T-cell (primary cell): ENCODE measurements at places on chromosomes 6 and 20.

GRCh38 chr6:164396071-164397047 is 913.0 kb downstream of the C6orf118 start:
- DNase-seq, result no peak
- no peaks in the 10 kb centered on the region for H3K4me1 ChIP-seq
- H3K36me3 ChIP-seq, result no peaks in the 10 kb centered on the region
- H3K27me3 ChIP-seq, result no peaks in the 10 kb centered on the region
- H3K27ac ChIP-seq, result no peak overlapping the region

- H3K4me3 ChIP-seq, result no peak overlapping the region
- H3K4me1 ChIP-seq, result no peaks in the 10 kb centered on the region
- DNase-seq, result no peak
- peaks cover 47% of the 10 kb centered on the region for H3K36me3 ChIP-seq
- peak overlapping the region; percentile 44 for H3K27ac ChIP-seq
These were observed 66.0 kb downstream of the UBR2 start for GRCh38 chr6:42629845-42630244.

DNA sequence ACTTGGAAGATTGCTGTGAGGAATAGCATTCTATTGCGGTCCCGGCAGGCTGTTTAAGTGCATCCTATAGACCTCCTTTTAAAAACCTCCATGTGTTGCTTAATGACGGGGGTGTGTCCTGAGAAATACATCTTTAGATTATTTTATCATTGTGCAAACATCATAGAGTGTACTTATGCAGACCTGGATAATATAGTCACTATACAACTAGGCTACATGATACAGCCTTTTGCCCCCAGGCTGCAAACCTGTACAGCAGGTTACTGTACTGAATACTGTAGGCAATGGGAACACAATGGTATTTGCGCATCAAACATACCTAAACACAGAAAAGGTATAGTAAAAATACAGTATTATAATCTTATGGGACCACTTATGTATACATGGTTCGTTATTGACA is 175.6 kb downstream of the RNF144B start:
- H3K27me3 ChIP-seq, result no peaks in the 10 kb centered on the region
- no peaks in the 10 kb centered on the region for H3K36me3 ChIP-seq
- no peaks in the 10 kb centered on the region for H3K4me1 ChIP-seq
- no peak for DNase-seq
- H3K27ac ChIP-seq, result no peak overlapping the region
- H3K4me3 ChIP-seq, result no peak overlapping the region

- H3K4me1 ChIP-seq, result no peaks in the 10 kb centered on the region
- no peaks in the 10 kb centered on the region for H3K36me3 ChIP-seq
- DNase-seq, result no peak
These were observed 410.5 kb downstream of the QKI start for GRCh38 chr6:163825033-163825432.

GRCh38 chr20:60137657-60138245 is 179.5 kb downstream of the CDH26 start:
- H3K36me3 ChIP-seq, result no peaks in the 10 kb centered on the region
- H3K27ac ChIP-seq, result no peak overlapping the region
- no peaks in the 10 kb centered on the region for H3K27me3 ChIP-seq
- H3K4me1 ChIP-seq, result peaks cover 9% of the 10 kb centered on the region

GRCh38 chr6:111890988-111891387 is 17.7 kb upstream of the FYN start:
- no peak overlapping the region for H3K4me3 ChIP-seq
- DNase-seq, result no peak
- H3K27me3 ChIP-seq, result no peaks in the 10 kb centered on the region
- no peaks in the 10 kb centered on the region for H3K36me3 ChIP-seq

DNA sequence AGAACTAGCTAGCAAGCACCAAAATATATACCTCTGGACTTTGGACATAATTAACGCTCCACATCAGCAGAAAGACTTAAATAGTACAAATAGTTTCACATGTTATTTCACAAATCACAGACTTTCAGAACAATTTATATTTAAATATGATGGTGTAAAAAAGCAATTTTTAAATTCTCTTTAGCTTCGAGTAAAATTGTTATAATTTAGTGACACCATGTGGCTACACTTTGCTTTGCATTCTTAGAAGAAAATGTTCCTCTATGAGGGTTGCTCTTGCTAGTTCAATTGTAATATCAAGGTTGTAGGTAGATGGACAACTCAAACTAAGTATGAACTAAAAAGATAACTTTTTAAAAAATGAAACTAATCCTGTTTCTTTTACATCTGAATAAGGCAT is 69.0 kb downstream of the BTBD9 start:
- H3K36me3 ChIP-seq, result no peaks in the 10 kb centered on the region
- peaks cover 3% of the 10 kb centered on the region for H3K4me1 ChIP-seq
- no peaks in the 10 kb centered on the region for H3K27me3 ChIP-seq
- no peak for DNase-seq

- H3K4me3 ChIP-seq, result no peak overlapping the region
- no peaks in the 10 kb centered on the region for H3K4me1 ChIP-seq
- H3K27ac ChIP-seq, result no peak overlapping the region
- H3K27me3 ChIP-seq, result peaks cover 3% of the 10 kb centered on the region
These were observed 23.8 kb downstream of the PRSS35 start for GRCh38 chr6:83536034-83536646.

GRCh38 chr20:32112841-32113240 is 3.3 kb downstream of the TM9SF4 start:
- no peaks in the 10 kb centered on the region for H3K27me3 ChIP-seq
- peaks cover 7% of the 10 kb centered on the region for H3K36me3 ChIP-seq
- H3K4me1 ChIP-seq, result peaks cover 38% of the 10 kb centered on the region

DNA sequence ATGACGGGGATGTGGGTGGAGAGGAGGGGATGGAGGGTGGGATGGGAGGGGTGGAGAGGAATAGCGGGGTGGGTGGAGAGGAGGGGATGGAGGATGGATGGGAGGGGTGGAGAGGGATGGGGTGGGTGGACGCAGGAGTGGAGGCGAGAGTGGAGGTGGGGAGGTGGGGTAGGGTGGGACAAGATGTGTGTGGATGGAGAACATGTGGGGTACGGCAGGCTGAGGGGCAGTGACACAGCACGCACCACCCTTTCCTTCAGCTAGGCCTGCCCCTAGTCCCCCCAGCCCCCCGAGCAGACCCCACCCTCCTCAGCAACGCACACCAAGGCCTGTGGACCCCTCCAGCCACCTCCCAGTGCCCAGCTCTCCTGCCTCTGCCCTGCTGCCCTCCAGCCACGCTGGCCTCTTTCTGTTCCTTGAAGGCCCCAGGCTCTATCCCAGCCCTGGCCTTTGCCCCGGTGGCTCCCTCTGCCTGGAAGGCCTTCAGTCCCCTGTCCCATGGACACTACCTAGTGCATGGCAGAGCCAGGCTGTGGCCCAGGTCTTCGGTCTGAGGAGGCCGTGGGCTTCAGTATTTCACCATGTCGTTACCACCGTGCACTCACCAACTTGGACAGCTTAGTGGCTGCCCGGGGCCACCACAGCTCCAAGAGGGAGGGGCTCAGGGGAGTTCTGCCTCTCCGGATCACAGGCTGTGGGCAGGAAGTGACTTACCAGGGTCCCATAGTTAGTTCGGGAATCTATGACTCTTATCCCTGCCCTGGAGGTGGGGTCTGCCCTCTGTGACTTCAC is 78.4 kb upstream of the PMEPA1 start:
- peaks cover 20% of the 10 kb centered on the region for H3K27me3 ChIP-seq
- DNase-seq, result no peak
- no peak overlapping the region for H3K27ac ChIP-seq
- H3K36me3 ChIP-seq, result no peaks in the 10 kb centered on the region
- H3K4me3 ChIP-seq, result no peak overlapping the region

GRCh38 chr6:83824831-83825230 is 28.3 kb upstream of the RIPPLY2 start:
- no peak overlapping the region for H3K4me3 ChIP-seq
- no peaks in the 10 kb centered on the region for H3K4me1 ChIP-seq
- no peak for DNase-seq

DNA sequence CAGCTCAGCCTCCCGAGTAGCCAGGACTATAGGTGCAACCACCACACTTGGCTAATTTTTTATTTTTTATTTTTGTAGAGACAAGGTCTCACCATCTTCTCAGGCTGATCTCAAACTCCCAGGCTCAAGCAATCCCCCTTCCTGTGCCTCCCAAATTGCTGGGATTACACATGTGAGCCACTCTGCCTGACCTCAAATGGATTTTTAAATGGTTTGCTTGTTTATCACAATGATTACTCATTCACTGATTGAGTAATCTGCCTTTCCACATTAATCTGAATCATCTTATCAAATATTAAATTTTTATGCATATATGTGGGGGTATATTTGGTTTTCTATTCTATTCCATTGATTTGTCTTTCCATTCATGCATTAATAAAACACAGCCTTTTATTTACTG is 9.4 kb upstream of the KHDC1L start:
- DNase-seq, result no peak
- H3K36me3 ChIP-seq, result no peaks in the 10 kb centered on the region
- no peak overlapping the region for H3K27ac ChIP-seq
- no peaks in the 10 kb centered on the region for H3K4me1 ChIP-seq
- no peak overlapping the region for H3K4me3 ChIP-seq
- H3K27me3 ChIP-seq, result no peaks in the 10 kb centered on the region

DNA sequence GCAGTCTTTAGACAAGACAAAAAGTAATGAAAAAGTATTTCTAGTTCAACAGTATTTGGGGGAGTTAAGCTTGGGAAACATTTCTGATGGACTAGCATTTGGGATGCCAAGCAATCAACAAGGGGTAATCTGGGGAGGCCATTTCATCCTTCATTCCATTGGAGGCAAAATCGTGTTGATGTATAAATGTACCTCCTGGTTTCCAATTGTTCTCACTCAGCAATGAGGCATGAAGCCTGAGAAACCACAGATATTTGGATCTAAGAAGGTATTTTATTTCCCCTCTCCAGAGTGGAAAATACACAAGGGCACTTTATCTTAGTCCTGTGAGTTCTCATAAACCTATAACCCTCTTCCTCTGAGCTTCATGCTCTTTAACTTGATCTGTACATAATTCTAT is 68.2 kb downstream of the TBX18 start:
- no peak overlapping the region for H3K27ac ChIP-seq
- no peaks in the 10 kb centered on the region for H3K36me3 ChIP-seq
- DNase-seq, result no peak

GRCh38 chr6:45599053-45599452 is 221.3 kb upstream of the SUPT3H start:
- no peaks in the 10 kb centered on the region for H3K36me3 ChIP-seq
- no peak overlapping the region for H3K4me3 ChIP-seq
- DNase-seq, result no peak
- H3K27me3 ChIP-seq, result no peaks in the 10 kb centered on the region

DNA sequence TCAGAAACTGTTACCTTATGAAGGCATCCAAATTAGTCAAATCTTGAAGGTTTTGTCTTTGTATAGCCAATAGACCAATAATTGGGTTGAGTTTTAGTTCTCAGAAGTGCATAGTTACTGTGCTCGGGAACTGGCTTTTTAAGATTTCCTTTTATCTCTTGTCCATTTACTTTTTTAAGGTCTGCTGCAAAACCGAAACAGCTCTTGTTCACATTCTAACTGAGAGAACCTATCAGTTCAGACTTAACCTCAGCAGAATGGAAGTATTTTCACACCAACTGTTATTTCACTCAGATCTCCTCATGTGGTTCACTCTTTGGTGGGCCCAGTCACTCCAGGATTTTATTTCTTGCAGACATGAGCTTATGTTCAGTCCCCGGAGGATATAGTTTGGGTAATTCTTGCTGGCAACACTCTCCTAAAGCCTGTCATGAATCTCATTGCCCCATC is 55.5 kb downstream of the TPBG start:
- no peak overlapping the region for H3K4me3 ChIP-seq
- H3K36me3 ChIP-seq, result no peaks in the 10 kb centered on the region
- H3K4me1 ChIP-seq, result no peaks in the 10 kb centered on the region
- no peak overlapping the region for H3K27ac ChIP-seq

- no peak overlapping the region for H3K4me3 ChIP-seq
- H3K4me1 ChIP-seq, result no peaks in the 10 kb centered on the region
- no peak for DNase-seq
- H3K36me3 ChIP-seq, result no peaks in the 10 kb centered on the region
These were observed 1.7 kb upstream of the PDE10A start for GRCh38 chr6:165664559-165665383.

- peaks cover 23% of the 10 kb centered on the region for H3K4me1 ChIP-seq
- no peak overlapping the region for H3K4me3 ChIP-seq
- DNase-seq, result no peak
- no peaks in the 10 kb centered on the region for H3K27me3 ChIP-seq
- H3K36me3 ChIP-seq, result peaks cover 11% of the 10 kb centered on the region
These were observed 143.3 kb downstream of the NFATC2 start for GRCh38 chr20:51399006-51399890.

GRCh38 chr6:33429750-33430052 is 9.8 kb downstream of the SYNGAP1 start:
- H3K4me1 ChIP-seq, result peaks cover 79% of the 10 kb centered on the region
- peak overlapping the region; percentile 88 for H3K27ac ChIP-seq
- peak overlapping the region; percentile 16 for H3K4me3 ChIP-seq
- no peaks in the 10 kb centered on the region for H3K27me3 ChIP-seq
- peaks cover 10% of the 10 kb centered on the region for H3K36me3 ChIP-seq
